Mammary epithelial cell (primary cell): ENCODE measurements at places on chromosomes 2 and 18.

GRCh38 chr2:217996361-217996760, 6.4 kb downstream of the TNS1 start:
- peak; percentile 43 for DNase-seq

DNA sequence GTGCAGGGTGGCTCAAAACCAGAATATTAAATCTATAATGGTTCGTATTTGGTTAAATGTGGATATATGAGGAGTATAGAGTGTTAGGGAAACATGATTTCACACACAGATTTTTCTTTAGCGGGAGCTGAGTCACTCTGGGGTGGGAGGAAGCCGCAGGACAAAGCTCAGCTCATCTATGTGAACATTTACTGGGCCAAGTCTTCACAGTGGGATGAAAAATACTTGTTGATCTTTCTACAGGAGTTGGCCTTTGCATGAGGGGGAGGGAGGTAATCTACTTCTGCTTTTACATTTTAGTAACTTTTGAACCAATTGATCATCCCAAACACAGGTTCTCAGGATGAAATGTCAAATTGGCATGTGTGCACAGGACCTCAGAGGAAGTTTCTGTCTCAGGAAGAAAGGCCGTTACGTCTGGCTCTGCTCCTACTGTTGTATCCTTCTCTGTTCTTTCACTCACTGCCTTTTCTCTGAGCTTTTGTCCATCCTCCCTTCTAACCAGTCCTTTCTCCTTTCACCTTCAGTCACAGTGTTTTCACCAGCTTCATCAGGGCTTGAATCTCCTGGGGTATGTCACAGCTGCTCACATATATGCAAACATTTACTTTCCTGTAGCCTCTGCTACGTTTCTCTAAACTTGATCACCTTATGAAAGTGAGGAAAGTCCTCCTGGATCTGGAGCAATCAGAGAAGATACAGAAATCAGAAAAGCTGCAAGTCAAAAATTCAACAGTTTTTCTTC, 943.3 kb upstream of the FANCL start:
- DNase-seq, result no peak

DNA sequence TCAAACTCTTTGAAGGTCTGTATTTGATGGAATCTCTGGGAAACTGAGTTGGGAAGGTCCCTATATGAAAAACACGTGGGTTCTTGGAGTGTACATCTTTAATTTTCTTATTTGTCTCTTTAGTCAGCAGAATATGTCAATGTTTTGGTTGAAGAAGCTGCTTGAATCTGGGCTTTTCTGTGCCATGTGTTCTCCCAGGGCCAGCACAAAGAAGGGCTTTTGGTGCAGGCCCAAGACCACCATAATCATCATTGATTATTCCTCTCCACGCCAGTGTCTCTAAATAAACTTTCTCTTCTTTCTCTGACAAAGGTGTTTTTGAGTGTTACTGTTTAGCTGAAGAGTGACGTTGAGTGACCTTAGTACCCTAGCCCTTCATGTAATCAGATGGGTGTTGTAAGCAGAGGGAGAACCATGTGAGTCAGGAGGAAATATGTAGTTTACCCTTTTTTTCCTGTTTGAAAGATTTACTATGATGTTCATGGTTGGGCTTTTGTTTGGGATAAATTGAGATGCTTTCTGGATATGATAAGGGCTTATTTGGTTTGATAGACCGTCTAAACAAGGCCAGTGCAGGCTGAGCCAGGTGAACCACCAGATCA, 11.6 kb upstream of the TNP1 start:
- DNase-seq, result no peak

DNA sequence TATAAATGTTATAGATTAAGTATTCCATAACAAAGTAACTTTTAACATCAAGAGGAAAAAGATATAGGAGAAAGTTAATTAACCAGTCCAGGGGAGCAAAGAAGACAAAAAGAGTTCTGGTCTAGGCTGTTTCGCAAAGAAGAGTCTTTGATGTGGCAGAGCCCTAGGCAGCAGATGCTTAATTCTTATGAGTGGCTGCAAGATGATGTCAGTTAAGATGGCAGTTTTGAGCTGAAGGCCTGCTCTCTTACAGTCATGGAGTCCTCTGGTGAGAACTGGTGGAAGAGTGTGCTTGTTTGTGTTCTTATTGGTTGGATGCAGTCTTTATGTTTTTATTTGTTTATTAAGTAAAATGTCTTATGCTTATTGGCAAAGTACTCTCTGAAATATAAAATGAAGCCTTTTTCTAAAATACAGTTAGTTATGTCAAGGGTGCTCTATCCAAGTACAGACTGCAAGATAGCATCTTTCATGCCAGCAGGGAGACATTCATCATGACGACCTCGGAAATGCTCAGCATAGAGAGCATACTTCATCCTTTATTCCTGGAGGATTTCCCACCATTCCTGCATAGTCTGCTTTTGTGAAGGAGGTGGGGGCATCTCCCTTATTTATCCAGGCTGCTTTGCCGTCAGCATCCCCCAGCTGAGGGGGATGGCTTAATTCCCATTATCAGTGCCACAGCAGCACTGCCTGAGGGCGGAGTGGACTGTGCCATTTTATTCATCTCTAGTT, 38.9 kb upstream of the SERPINE2 start:
- no peak for DNase-seq
